H9 (cell line): ENCODE measurements at places on chromosomes 11 and 22. TPM values are rescaled to one million over a fixed set of nuclear protein-coding genes. Genes with fewer than 3 reads are reported as not detected.

DNA sequence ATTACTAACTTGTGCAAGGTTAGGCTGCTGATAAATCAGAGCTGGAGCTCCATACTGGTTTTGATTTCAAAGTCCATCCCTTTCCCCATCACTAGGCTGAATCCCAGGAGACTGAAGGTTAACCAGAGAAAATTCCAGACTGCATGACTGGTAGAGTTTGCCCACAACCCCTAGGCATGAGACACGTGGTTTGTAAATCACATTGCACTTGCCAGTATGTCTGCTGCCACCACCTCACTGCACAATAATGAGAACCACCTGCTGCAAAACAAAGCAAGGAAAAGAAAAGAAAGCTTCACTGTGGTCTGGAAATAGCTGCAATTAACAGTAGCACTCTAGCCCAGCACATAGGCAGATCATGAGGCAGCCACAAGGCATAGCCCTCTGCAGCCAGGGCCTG is 67.6 kb upstream of the NTM start:
- no peak for DNase-seq

- DNase-seq, result peak; percentile 52
These were observed 369 bp downstream of the DGCR8 start for GRCh38 chr22:20080445-20080775.

- DNase-seq, result peak; percentile 53
These were observed 21.4 kb upstream of the ABCC8 start for GRCh38 chr11:17498058-17498457.

- peak; percentile 84 for DNase-seq
These were observed 19.3 kb downstream of the RFPL1 start for GRCh38 chr22:29457730-29458129.

Gene OR52H1
- not detected in 2 replicates for total RNA-seq

Gene UBQLN3
- not detected in 2 replicates for total RNA-seq
